ENCODE measurements at places on chromosomes 12 and 14.

DNA sequence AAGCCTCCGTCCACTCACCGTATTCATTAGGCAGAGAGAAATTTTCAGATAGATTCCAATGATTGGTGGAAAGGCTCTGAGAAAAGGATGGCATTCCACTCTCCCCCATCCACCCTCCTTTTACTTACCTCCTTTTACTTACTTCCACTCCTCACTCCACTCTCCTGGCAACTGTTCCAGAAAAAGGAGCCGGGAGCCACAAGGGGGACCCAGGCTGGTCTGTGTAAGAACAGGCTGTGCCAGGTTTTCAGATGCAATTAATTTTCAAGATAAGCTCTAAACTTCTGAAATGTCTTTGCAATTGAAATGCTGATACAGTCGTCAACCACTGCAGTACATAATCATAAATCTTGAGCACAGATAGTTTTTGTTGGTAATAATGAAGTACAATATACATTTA is 248.8 kb downstream of the ANO6 start:
- DNase-seq = no peak

- DNase-seq = peak; percentile 31
These were observed at the start of gene BCL11B for GRCh38 chr14:99271951-99272631. TSS of gene BCL11B (minus strand) at chr14:99272197. CDS start at chr14:99271218, 979 bp downstream.

- no peak for DNase-seq
These were observed 42.8 kb downstream of the SLC35F4 start for GRCh38 chr14:57823015-57823660.

DNA sequence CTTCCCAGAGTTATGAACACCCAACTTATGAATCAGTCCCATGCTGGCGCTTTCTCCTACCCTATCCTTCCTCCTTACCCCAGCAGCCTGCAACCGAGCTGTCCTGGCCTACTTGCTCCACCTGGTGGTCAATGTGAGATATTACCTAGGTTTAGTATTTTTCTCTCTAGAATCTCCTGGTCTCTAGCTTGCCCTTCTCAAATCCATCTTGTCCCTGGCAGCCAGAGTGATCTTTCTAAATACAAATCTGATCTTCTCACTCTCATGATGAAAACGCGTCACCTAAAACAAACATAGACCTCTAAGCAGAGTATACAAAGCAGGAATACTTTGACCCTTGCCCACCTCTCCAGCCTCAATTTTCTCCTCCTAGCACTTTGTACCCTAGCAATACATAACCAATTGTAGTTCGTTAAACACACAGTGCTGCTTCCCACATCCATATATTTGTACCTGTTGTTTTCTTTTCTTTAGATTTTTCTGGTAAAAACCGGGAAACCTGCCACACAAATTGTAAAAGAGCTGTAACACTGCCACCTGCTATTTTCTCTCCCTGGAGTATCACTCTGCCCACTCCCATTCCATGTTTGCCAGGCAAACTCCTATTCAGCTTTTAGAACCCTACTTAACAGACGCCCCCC is 20.0 kb upstream of the TCP11L2 start:
- DNase-seq = peak; percentile 72

DNA sequence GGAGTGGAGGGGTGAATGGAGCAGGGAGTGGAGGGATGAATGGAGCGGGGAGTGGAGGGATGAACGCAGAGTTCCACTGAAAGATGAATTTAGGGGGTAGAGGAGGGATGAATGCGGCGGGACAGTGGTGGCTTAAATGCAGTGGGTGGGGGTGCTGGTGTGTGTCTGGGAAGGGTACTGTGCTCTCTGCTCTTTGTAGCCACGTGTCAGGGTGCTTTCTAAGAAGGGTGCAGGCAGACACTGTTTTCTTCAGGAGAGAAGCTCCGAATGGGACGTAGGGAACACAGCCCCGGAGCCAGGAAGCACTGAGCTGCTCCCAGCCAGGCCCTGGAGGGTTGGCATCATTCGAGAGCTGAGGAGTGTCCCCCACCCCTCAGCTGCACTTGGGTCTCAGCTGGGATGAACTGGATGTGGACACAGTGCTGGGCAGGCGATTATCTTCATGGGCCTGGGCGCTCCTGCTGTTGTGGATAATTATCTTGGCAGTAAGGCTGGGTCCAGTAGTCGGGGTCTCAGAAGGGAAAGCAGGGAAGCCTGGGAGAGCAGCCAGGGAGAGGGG is 9.5 kb upstream of the CEP170B start:
- no peak for DNase-seq

DNA sequence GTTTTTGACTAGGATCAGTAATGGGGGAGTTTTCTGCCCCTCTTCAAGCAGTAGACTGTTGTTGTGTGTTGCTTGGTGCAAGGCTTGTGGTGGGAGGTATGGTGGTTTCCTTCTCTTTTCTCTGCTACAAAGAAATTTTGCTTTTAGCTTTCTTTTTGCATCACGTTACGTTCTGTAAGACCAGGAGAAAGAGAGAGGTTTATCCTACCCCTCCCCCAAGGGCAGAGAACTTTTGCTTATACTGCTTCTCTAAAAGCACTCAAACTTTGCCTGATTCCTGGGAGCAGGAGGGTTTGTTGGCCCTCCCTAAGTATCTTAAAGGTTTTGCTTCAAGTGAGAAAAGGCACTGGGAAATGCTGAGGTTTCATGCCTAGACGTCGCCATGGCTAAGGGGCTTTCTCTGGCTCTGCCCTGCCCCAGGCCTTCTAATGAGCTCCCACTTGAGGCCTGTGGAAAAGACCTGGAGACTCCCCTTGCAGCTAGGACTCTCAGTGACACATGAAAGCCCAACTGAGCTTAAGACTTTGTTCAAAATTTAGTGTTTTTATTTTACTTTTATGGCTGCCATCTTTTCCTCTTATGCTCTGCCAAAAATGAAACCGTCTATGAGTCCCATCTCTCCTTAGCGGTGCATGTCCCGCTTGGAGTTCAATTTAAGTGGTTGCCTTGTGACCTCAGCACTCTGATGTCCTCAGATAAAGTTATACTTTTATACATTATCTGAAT is 49.2 kb downstream of the EIF2S3B start:
- peak; percentile 6 for DNase-seq

GRCh38 chr12:122090759-122091515 is 12.4 kb downstream of the MLXIP start:
- no peak for DNase-seq

DNA sequence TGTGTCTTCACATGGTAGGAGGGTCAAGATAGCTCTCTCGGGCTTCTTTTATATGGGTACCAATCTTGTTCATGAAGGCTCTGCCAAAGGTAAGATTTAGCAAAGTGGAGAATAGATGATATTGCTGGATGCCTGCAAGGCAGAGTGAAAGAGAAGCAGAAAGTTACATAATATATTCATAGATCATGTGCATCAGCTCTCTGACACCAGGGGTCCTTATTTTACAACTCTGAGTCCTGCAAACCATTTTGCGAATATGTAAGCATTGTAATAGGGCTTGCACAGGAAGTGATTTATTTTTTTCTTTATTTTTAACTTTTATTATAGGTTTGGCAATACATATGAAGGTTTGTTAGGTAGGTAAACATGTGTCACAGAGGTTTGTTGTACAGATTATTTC is 31.8 kb downstream of the CRADD start:
- DNase-seq = no peak

- peak; percentile 26 for DNase-seq
These were observed 179.6 kb downstream of the TMEM117 start for GRCh38 chr12:44015333-44015941.

DNA sequence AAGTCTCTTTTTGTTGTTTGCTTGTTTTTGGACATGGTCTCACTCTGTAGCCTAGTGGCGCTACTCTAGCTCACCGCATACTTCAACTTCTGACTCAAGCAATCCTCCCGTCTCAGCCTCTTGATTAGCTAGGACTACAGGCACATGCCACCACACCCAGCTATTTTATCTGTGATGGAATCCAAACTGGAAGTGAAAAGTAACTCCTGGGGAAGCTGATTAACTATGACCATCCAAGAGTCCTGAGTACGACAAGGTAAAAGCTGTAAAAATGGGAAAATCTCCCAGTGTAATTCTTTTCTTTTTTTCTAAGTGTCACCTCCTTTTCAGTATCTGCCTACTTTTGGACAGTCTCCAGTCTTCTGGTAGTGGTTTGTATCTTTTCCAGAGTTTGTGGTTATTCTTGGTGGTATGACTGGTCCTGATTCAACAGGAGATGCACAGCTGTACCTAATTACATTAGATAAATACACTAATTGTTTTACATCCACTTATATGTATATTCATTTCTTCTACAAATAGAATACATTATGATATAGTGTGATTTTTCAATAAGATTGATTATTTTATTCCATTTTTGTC is 97.8 kb downstream of the SLC6A15 start:
- DNase-seq = no peak

- DNase-seq = no peak
These were observed 16.8 kb downstream of the ATP5MC2 start for GRCh38 chr12:53659011-53659551.

DNA sequence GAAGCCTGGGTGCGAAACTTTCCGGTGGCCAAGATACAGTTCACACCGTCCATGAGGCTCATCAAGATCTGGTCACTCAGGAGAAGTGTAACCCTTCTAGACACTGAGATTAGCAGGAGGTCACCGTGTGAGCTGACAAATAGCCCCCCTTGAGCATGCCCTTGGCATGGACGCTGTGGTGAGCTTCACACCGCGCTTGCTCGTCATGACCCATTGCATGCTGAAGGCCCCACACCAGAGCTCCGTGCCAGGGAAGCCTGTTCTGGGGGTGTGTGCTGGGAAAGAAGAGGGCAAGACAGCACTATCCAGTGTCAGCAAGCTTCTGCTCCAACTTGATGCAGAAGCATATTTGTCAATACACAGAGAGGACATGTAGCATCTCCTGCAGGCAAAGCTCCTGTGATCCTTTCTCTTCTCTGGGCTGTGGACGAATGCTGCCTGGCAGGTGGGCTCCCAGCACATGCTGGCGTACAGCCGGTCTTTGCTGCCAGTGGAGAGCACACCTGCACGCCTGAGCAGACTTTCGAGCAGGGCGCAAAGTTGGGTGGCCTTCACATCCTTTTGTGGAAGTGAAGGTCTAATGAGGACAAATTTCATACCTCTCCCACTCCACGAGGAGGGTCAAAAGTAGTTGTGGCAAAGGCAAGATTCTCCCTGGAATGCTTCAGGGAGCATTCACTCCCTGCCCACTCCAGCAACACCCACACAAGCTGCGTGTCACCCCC is 126.9 kb upstream of the FKBP4 start:
- no peak for DNase-seq

DNA sequence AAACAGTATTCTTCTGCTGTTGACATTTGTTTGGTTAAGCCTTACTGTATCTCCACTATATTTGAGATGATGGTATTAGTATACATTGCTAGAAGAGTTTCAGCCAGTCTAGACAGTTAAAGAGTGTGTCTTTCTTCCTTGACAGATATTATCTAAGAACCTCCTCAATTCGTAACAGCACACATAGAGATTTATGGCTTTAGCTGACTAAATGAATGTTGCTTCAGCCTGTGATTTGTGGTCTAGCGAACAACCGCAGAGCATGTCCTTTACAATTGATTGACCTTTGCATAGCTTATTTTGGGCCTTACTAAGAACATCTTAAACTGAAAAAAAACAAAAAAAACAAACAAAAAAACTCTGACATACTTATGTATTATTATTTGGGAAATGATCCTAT is 122.2 kb downstream of the DAAM1 start:
- no peak for DNase-seq

- DNase-seq = no peak
These were observed 233.1 kb downstream of the SLC25A21 start for GRCh38 chr14:36939265-36939664.

- DNase-seq = no peak
These were observed 259.9 kb upstream of the DDHD1 start for GRCh38 chr14:53412819-53413675.

DNA sequence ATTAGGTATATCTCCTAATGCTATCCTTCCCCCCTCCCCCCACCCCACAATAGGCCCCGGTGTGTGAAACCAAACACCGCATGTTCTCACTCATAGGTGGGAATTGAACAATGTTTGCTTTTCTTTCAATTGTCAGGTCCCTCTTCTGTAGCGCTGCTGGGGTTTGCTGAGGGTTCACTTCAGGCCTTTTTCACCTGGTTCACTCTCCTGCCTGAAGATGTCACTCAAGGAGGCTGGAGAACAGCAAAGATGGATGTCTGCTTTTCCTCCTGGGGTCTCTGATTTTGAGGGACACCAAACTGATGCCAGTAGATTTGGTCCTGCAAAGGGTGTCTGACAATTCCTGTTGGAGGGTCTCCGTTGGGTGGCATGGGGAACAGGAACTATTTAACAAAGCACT is 35.8 kb downstream of the KLRK1 start:
- DNase-seq = no peak

GRCh38 chr12:9109737-9110491 is 5.8 kb downstream of the A2M start:
- DNase-seq = no peak

DNA sequence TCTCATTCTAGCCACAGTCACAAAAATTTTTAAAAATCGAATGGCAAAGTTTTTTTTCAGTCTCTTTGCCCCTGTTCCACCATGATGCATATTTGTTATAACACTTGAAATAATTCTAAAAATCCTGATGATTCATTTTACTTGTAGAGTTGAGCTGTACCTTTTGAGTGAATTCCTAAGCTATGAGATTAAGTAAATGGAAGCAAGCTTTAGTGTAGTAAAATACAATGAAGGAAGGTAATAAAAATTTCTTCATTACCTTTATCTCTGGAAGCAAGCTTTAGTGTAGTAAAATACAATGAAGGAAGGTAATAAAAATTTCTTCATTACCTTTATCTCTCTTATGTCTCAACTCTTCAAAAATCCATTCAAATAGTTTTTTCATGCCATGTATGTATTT is 46.1 kb downstream of the TMTC3 start:
- no peak for DNase-seq

GRCh38 chr12:4064008-4064407 is 190.8 kb upstream of the PARP11 start:
- no peak for DNase-seq

DNA sequence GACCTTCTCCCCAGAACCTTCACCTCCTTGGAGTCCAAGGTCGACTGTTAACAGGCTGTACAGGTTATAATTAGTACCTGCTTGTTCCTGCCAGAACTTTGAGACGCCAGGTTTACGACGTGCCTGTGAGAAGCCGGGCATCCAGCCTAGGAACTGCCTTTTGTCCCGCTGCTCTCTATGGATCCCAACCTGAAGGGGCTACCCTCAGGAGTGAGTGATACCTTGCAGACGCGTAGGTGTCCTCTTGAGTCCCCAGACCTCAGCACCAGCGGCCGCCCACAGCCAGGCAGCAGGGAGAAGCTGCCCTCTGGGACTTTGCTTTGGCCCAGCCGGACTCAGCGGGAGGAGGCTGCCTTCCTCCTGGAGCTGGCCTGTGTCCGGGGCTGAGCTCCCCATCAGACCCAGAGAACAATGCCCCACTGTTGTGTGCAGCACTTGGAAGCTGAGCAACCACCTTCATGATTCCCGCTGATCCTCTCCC is 16.2 kb downstream of the SYNE3 start:
- DNase-seq = no peak

DNA sequence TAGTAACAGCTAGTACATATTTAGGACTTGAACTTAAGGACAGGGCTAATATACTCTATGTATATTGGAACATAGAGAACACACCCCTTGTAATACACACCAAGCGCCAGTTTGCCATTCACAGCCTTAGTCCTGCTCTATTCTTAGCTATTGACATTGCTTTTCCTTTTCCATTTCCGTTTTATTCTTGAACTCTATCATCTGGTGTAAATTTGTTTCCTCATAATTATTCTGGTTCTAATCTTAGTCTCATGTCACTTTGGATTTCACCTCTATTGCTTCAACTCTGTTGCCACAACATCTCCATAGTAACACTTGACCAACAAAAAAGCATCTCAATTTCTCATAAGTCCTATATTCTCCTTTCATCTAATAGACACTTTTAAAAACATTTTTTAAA is 225.7 kb downstream of the PHLDA1 start:
- DNase-seq = no peak

All from K562 (cell line).